ENCODE measurements at places on chromosomes 12 and 14.

- no peak for DNase-seq
Observed at GRCh38 chr14:101150039-101150610, 246.6 kb upstream of the RTL1 start.

GRCh38 chr12:125013816-125014442, 20.5 kb downstream of the BRI3BP start:
- no peak for DNase-seq

GRCh38 chr14:65231286-65231980, 129.1 kb upstream of the MAX start:
- no peak for DNase-seq

DNA sequence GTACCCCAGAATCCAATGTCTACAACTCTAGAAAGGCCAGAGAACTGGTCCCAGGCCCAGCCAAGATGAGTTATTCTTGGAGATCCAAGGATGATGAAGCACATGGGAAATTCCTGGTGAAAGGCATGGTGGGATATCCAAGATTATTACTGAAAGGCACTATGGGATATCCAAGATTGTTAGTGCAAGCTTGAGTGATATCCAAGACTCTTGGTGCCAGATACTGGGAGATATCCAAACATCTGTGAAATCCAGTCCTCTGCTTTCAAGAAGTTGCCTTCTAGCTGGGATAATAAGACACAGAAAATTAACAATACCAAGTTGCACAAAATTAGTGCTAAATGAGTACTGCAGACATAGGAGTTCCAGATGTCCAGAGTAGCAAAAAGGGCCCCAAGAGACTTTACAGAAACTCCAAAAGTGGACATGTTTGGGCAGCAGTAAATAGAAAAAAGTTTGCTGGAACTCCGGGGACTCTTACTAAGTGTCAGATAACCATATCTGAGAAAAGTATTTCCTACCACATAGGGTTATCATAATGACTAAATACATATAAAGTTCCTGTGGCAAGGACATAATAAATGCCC, 34.6 kb downstream of the PHLDA1 start:
- no peak for DNase-seq

DNA sequence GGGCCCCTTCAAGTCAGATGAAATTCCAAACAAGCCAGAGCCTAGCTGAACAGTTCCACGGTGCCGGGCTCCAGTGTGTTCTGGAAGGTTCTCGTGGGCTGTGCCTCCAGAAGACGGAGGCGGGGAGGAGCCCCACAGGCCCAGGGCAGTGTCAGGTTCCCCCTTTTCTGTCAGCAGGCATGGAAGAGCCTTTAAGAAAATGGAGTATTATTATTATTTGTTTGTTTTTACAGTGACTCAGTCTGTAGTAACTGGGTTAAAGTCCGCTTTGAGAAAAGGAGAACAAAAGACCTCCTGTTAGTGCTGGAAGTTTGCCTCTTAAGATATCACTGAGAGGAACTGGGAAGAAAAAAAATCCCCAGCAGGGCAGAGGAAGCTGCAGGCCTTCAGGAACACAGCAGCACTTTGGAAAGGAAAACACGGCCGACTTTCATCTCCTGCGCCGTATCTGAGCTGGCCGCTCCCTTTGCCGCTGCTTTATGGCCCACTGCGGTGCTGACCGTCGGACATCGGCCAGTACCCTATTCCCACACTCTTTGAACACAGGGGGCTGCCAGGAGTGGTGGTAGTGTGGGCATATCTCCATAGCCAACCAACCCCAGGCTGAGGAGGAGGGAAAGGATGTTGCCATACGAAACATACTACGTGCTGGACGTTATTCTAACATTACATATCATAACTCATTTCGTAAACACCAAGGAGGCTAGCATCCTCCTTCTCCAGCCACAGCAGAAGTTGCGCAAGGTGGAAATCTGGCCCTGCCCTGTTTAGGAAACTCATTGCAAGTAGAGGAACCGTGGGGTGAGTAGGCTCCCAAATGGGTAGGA, 194.0 kb downstream of the ZFP36L1 start:
- DNase-seq, result no peak

GRCh38 chr14:64799555-64799954, 80.2 kb downstream of the SPTB start:
- no peak for DNase-seq

- no peak for DNase-seq
Observed at GRCh38 chr12:28955931-28956330, 193.1 kb upstream of the FAR2 start.

DNA sequence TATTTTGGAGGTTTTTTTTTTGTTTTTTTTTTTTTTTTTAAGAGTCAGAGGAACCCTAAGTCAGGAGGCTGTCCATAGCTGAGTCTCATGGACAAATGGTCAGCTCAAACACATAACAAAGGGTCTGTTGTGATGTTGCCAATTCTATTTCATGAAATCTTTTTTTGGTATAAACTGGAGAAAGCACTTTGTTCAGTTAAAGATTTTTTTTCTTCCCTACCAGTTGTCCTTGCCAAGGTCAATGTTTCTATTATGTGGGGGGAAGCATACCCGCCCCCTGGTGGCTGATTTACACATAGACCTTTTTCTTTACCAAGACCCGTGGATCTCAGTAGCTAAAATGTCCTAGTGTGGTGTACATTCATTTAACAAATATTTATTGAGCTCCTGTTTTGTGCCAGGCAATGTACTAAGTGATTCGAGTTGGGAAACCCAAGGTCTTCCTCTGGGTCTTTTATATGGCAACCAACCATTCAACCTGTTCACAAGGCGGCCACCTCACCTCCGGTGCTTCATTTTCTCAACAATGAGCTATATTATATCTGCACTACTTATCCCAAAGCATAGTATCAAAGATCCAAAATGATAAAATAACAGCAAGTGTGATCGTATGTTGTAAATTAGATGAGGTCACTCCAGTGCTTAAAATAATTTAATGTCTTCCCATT, 214.5 kb downstream of the PAH start:
- peak; percentile 8 for DNase-seq
